ENCODE measurements at places on chromosomes 1 and 21.

DNA sequence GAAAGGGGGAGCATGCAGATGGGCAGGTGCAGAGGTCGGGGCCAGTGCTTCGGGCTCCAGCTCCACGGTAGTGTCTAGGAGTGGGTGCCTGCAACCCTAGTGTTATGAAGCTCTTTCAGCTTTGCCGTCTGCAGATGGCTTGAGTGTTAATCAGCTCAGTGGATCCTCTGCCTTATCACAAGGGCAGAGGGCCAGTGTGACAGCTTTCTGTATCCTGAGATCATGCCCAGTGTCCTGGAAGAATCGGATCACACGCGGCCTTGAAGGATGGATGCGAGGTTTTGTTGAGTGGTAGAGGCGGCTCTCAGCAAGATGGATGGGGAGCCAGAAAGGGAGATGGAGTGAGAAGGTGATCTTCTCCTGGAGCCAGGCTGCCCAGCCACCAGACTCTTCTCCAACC is 25.5 kb upstream of the C1orf146 start:
- DNase-seq = no peak

DNA sequence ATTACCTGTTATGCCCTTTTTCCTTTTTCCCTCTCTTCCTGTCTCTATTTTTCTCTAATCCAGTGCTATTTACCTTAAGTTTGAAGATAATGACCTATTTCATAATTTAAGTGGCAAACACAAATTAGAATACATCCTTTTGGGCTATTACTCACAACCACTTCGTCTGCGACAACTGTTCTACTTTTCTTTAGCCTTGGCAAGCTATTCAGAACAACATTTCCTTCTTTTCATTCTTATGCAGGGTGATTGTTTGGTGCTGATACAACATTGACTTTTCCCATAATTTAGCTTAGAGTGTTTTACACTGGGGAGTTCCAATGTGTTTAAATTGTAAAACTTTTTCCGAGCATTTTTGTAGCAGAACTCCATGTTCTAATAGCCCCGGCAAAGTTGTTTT is 86.6 kb upstream of the S1PR1 start:
- DNase-seq = no peak

- DNase-seq = no peak
These were observed 156.7 kb downstream of the SYT2 start for GRCh38 chr1:202553560-202554038.

- no peak for DNase-seq
These were observed 37.3 kb upstream of the ZRANB2 start for GRCh38 chr1:71118086-71118485.

- no peak for DNase-seq
These were observed 56.3 kb downstream of the KCNAB2 start for GRCh38 chr1:6101826-6102531.

DNA sequence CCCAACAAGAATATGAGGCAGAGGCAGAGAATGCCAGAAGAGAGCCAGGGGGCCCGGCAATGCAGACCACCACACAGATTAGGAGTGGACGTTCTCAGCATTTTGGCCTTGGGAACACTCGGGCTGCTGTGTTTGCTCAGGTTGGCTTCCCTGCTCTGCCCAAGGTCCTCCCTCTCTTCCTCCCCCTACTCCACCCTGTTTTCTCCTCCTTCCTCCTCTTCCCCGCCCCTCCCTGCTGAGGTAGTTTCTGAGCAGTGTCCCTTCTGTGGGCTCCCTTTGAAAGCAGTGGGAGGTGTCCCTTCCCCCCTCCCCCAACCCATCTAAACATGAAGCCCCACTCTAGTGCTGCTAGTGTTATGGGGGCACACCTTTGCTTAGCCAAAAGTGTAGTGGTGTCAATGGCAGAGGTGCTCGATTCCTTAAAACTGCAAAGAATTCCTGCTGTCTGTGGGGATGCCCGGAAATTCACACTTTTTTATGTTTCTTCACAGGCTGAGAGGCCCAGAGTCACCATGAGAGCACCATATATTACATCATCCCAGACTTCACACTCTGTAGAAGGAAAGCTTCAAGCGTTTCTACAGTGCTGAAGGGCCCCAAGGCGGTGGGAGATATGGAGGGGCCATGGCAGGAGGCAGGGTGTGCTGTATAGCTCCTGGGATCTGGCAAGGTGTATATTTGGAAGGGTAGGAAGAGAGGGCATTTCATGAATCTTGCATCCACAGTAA is at the start of gene HHIPL2:
Gene HHIPL2 (minus strand): TSS at position 161 of the 728 bp plus-strand sequence. CDS start 60 bp downstream, at position 101.
- no peak for DNase-seq

DNA sequence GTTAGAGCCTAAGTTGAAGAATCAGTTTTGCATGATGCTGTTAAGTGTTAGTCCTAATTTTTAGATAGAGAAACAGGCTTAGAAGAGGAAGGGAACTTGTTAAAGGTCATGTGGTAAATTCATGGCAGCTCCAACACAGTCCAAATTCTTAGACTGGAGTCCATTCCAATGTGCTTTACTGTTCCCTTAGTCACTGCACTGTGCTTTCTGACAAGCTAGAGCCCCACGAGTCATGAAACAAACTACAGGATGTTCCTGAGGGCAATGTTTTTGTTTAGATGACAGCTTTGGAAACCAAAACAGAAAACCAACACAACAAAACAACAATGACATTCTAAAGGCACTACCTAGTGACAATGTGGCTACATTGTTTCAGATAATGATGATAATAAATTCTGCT is 23.1 kb upstream of the RGS4 start:
- DNase-seq = no peak

GRCh38 chr1:198906739-198907422 is 268.0 kb downstream of the PTPRC start:
- no peak for DNase-seq

- DNase-seq = no peak
These were observed 86.1 kb upstream of the POU3F1 start for GRCh38 chr1:38132681-38133080.

DNA sequence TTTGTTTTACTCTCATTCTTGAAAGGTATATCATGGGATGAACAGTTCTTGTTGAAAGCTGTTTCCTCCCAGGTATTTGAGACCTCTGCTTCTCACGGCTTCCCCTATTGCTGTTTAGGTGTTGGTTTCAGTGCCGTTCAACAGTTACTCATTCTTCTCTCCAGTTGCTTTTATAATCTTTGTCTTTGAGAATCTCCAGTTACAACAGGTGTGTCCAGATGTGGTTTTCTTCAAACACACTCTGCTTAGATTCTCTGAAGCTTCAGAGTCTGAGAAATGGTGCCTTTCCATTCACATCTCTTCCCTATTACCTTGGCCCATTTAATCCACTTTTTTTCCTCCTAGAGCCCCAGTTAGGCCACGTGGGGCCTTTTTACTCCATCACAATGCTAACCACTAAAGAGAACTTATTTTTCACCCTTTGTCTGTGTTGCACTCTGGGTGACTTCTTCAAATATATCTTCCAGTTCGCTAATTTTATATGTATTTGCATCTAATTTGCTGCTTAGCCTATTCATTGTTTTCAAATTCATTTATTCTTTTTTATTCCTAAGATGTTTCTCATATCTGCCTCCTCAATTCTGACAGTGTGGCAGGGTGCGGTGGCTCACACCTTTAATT is 46.7 kb upstream of the SLC19A1 start:
- no peak for DNase-seq

DNA sequence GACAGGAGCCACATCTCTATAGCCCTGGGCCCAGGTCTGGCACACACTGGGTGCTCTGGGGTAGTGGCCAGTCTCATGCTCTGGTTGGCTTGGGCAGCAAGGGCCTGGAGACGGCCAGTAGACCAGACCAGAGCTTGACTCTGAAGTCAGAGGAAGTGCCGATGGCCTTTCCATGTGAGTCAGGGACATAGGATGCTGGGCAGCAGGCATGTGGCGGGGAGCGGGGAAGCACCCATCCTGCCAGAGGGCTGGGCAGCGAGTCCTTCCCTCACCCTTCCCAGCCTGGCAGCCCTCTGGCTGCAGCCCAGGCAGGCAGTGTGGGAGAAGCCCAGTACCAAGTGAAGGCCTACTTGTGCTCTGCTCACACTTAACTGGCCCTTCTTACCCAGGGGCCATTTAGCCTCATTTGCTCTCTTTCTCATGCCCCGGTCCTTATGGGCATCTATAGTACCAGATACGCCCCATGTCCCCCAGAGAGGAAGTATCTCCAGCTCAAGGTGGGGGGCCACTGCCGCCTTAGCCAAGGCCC is 3.3 kb downstream of the GPR153 start:
- no peak for DNase-seq

DNA sequence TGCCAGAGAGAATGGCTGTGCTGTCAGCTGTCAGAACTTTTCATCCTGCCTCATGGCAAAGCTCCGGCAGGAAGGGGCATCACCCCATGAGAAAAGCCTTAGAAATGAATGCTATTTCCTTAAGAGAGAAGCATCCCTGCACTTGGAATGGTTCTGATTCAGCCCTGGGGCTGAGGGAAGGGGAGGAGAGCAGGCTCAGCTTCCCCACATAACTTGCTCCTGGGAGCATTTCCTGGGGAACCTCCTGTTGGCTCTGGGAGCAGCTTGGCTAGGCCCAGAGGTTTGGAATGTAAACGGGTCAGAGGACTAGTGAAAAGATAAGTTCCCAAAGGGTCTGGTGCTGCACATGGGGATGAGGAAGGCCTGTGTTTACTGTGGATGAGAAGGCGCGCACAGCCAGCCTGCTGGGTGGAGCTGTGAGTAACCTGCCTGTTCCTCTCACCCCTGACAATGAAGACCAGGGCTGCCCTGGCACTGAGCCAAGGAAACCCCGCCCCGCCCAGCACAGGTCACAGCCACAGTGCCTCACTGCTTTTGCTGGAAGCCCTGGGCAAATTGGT is 5.0 kb downstream of the PRELP start:
- peak; percentile 32 for DNase-seq

- no peak for DNase-seq
These were observed 34.3 kb downstream of the PSMG1 start for GRCh38 chr21:39148975-39149374.

GRCh38 chr1:205576011-205576410 is 55.8 kb downstream of the ELK4 start:
- DNase-seq = no peak

DNA sequence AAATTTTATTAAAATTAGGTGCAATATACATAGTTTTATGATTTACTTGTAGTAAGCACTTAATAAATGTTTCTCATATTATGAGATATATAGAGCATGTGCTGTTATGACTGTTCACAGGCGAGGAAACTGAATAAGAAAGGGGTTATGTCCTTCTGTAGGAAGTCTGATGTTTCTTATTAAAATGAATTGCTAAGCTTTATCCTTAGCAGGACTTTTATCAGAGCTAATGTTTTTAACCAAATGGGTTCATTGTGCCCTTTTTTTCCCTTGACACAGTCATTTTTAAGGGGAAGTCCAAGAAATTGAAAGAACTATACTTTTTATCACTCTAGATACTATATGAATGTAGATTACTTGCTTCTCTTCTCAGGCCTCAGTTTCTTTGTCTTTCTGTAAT is 285.2 kb downstream of the PTPRC start:
- no peak for DNase-seq

DNA sequence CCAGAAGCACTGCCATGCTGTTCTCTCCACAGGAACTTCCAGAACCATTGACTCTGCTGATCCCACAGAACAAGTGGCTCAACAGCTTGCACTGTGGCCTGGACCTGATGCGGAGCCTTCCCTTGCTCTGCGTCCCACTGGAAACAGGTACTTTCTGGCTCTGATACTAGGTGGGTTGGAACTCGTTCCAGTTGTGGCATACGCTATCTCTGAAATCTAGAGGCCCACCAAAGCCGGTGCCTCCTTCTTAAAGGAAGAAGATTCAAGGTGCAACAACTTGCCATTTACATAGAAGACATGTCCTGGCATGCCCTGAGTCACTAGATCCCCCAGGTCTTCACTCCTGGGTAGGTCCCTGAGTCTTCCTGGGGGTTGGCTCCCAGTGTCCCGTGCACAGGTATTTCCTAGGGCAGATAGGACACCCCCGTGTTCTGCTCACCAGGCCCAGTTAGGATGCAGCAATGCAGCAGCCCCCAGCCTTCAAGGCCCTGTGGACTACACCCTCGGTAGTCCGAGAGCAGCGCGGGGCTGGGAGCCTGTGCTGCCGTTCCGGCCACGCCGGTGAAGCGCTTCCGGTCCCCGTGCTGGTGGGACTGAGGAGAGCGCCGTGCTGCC is 10.8 kb upstream of the PCBP3 start:
- no peak for DNase-seq

GRCh38 chr1:196078691-196079090 is 529.5 kb downstream of the KCNT2 start:
- DNase-seq = no peak

GRCh38 chr1:92551916-92552315 is 65.2 kb upstream of the GFI1 start:
- DNase-seq = no peak

GRCh38 chr1:109395602-109396512 is 1.9 kb downstream of the SORT1 start:
- no peak for DNase-seq

DNA sequence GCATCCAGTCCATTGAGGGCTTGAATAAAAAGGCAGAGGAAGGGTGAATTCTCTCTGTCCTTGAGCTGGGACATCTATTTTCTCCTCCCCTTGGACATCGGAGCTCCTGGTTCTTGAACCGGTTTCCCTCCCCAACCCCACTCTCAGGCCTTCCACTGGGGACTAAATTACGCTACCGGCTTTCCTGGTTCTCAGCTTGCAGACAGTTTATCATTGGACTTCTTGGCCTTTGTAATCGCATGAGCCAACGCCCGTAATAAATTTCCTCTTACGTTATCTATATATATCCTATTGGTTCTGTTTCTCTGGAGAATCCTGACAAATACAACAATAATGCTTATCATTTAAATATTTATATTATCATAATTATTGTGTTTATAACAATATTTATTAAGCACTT is 20.4 kb upstream of the COL9A2 start:
- DNase-seq = no peak

GRCh38 chr1:18682375-18682774 is 51.7 kb downstream of the PAX7 start:
- DNase-seq = no peak

- DNase-seq = no peak
These were observed 210.3 kb downstream of the ASTN1 start for GRCh38 chr1:176954242-176954641.

- DNase-seq = no peak
These were observed 18.8 kb downstream of the NEK7 start for GRCh38 chr1:198175423-198176170.

DNA sequence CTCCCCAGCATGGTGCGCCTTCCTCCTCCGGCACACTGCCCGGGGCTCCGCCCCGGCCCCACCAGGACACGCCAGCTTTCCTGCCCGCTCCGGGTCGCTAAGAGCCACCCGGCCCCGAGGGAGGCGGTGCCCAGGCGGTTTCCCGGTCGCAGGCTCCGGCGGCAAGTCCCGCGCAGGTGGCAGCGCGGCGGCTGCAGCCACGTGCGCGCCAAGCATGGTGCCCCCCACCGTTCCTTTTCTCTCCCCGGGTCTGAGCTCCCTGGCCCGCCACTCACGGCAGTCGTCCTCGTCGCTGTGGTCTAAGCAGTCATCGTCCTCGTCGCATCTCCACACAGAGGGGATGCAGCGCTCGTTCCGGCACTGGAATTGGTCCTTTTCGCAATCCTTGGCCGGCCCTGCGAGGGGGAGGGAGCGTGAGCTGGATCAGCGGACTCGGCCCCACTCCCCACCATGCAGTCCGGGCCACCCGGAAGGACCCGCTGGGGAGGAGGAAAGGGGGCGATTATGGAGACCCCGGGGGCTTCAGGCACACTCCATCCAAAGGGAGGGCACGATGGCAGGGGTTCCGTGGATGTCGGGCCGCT is 1.2 kb downstream of the LRP8 start:
- no peak for DNase-seq

- DNase-seq = no peak
These were observed 202.1 kb upstream of the PLXNA2 start for GRCh38 chr1:208446271-208446691.

Data from NCI-H1436 treated with DMSO at 0.1 percent for 48 hours (cell line).